ENCODE measurements at places on chromosomes 3 and 15.

DNA sequence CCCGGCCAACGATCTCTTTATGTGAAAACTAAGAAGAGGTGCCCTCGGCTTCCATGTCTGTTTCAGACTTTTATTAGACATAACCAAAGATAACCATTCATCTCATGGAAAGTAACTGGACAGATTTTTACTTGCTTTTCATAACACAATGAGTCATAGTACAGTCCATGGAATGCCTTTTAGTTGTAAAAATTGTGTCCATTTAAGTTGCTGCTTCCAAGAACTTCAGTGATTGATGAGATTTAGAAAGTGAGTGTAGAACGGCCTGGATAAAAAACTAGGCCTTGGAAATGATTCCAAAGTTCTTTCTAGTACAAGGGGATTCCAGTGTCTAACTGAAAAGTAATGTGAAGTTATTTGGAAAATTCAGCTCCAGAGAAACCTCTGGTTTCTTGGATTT lies 10.8 kb downstream of the EIF2AK4 start:
- no peak for DNase-seq

GRCh38 chr3:72196377-72196929 lies 411.5 kb upstream of the PROK2 start:
- no peak for DNase-seq

GRCh38 chr3:54857343-54857742 lies 70.5 kb downstream of the LRTM1 start:
- DNase-seq, result no peak

DNA sequence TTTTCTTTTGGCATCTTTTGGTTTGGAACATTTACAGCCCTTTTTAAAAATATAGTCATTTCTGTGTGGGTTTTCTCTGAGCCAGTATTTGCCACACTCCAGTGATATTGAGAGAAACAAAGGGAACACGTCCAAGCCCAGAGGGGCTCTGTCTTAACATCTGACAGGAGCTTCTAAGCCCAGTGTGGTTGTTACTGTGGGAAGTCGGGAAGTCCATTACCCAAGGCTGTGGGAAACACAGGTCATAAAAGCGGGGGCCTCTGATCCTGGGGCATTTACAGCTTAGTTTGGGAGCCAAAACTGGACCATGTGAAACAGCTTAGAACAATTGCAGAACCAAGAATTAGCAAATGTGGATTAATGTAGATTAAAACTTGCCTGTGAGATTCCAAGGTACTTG lies 123.0 kb downstream of the PTPRG start:
- DNase-seq, result no peak

GRCh38 chr3:167187221-167187620 lies 192.9 kb downstream of the ZBBX start:
- DNase-seq, result no peak

GRCh38 chr3:60674870-60675269 lies 576.4 kb downstream of the FHIT start:
- peak; percentile 83 for DNase-seq

- DNase-seq, result no peak
Observed at GRCh38 chr3:52044869-52045619, 11.3 kb downstream of the DUSP7 start.

DNA sequence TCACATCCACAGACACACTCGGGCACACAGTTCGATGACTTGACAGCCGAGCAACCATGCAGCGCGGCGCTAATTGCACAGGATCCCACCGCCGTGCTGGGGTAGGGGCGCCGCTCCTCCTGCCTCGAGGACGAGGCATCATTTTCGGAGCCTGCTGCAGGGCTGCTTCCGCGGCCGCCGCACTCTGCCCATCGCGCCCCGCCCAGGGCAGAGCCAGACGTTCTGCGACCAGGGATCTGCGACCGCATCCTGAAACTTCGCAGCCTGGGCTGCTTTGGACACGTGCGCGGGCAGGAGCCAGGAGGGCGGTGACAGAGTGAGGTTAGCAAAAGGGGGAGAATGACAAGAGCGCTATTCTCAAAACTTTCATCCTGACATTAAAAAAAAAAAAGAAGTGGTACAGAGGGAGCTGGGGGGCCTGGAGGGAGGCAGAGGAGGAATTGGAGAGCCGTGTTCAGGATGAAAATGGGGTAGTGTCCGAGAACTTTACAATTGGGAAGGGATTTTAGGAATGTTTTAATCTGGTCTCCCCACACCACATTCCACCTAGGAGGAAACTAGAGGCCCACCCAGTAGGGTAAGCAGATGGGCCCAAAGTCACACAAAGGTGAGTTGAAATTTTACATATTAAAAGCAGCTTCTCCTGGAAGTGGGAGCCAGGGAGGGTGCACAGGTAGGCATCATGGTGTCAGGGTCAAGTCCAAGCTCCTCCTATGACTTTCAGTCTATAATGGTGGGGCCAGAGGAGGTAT lies 15.9 kb downstream of the IGDCC3 start:
- DNase-seq, result no peak

- no peak for DNase-seq
Observed at GRCh38 chr3:115937054-115937453, 313.7 kb downstream of the GAP43 start.

GRCh38 chr3:191342006-191342405 lies 11.7 kb upstream of the UTS2B start:
- no peak for DNase-seq

GRCh38 chr3:150049317-150049716 lies 78.6 kb upstream of the PFN2 start:
- no peak for DNase-seq

DNA sequence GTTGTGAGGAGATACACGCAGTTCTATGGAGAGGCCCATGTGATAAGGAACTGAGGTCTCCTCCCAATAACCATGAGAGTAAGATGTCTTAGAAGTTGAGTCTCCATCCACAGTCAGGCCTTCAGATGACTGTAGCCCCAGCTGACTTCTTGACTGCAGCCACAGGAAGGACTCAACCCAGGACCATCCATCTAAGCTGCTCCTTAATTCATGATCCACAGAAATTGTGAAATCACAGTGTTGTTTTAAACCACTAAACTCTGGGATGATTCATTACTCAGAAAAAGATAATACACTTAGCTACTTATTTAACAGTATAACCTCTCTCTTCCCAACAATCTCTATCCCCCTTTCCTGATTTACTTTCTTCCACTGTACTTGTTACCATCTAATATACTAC lies 173.3 kb downstream of the ALDH1A2 start:
- no peak for DNase-seq

GRCh38 chr3:86921971-86922680 lies 68.8 kb downstream of the VGLL3 start:
- DNase-seq, result no peak

DNA sequence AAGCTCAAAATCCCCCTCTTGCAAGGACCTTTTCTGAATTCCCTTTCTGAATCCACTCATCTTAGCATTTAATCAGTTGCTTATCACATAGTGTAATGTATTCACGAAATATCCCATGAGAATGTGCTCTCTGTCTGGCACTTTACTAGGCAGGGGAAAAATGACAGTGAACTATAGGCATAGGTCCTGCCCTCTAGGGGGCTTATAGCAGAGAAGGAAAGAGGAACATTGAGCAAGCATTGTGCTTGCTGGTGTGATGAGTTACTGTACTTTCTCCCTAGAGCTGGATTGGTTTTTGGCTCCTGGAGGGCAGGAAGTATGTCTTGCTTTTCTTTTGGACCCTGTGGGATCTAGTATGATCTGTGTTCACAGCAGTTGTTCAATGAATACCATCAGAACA lies 26.5 kb downstream of the DUOX2 start:
- no peak for DNase-seq

GRCh38 chr3:25604107-25604805 lies 60.5 kb downstream of the TOP2B start:
- DNase-seq, result no peak

GRCh38 chr15:37072181-37072580 lies 28.2 kb downstream of the MEIS2 start:
- DNase-seq, result no peak

DNA sequence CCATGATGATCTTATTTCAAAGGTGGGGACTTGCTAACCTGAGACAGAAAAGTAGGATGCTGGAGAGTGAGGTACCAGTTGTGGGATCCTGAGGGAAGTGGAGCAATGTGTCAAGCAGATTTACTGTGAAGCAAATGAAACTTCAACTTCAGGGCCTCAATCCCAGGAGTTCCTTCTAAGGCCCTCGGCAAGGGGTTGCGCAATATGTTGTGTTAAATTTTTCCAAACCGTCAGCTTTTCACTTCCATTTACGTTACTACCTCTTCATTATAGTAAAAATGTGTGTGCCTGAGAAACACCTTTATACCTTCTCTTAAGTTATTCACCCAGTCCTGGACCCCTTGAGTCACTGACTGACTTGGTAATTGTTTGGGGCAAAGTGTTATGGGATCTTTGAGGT lies 42.5 kb upstream of the KCNH8 start:
- no peak for DNase-seq

- peak; percentile 22 for DNase-seq
Observed at GRCh38 chr3:3772920-3773319, 26.3 kb upstream of the LRRN1 start.

GRCh38 chr3:170840291-170840859 lies 29.6 kb downstream of the RPL22L1 start:
- DNase-seq, result no peak

DNA sequence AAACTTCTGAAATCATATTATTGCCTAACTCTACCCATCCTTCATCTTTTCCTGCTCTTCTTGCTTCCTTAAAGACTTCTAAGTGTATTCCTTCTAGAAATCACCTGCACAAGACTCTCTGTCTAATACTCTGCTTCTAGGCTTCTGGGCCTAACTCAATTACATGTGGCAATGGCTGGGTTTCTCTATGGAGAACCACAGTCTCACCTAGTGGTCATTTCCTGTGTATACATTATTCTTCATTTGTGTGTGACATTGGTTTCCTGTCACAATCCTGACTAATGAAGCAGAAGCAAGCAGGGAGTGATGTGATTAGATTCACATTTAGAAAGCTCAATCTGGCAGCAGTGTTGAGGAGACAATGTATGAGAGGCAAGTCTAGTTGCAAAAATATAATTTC lies 16.9 kb upstream of the CLDN1 start:
- peak; percentile 36 for DNase-seq

- no peak for DNase-seq
Observed at GRCh38 chr15:75696854-75697259, 15.8 kb downstream of the CSPG4 start.
